ENCODE measurements at places on chromosomes 6 and 20.

DNA sequence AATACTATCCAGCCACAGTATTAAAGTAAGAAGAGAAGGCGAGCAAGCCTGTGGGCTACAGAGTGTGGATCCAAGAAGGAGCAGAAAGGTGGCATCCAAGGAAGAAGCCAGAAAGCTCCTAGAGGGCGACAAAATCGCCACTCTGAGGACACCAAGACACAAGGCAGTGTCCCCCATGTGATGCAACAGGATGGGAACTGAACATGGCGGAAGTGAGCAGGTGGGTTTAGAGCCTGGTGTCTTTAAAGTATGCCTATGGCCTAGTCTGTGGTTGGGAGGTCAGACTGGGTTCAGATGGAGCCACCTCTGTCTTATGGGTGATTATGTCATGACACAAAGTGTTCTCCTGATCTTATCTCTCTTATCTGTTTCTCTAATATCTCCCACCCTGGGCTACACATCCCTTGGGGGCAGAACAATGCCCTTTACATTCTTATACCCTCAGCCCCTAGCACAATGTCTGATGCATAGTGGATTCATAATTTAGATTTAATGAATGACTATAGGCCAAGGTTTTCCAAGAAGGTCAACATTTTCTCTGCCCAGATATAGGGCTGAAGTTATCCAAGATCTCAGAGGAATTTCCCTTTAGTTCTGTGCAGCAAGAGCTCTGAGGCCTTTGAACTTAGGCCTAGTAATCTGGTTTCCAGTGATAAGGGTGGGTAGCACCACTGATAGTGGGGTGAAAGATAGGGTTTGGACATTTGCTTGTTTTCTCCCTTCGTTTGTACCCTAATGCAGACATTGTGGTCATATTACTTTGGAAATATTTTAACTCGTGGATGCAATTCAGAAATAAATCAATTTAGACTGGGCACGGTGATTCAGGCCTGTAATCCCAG is 167.3 kb upstream of the AKIRIN2 start:
- no peak for DNase-seq

- peak; percentile 30 for DNase-seq
These were observed 157.7 kb upstream of the MMS22L start for GRCh38 chr6:97440590-97441176.

GRCh38 chr20:60269573-60270162 is 311.4 kb downstream of the CDH26 start:
- peak; percentile 17 for DNase-seq

GRCh38 chr20:5146099-5146668 is 19.4 kb downstream of the CDS2 start:
- DNase-seq = no peak

DNA sequence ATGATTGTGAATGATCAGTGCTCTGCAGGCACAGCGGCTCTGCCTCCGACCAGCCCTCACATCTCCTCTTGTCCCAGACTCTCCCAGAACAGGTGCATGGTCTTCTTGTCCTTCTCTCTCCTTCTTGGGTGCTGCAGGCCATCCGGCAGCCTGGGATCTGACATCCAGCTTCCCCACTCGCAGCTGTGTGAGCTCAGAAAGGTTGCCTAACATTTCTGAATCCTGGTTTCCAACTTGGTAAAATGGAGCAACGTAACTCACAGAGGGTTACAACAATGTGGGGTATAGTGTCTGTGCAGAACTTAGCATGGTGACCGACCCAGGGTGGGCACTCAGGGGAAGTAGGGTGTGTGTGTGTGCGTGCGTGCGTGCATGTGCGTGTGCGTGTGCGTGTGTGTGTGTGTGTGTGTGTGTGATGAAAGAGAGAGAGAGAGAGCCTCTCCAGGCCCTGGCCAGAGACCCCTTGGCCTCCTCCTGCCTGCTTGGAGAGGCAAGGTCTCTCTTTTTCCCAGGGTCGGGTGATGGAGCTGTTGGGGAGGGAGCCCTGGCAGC is 110.1 kb downstream of the SNX5 start:
- no peak for DNase-seq

DNA sequence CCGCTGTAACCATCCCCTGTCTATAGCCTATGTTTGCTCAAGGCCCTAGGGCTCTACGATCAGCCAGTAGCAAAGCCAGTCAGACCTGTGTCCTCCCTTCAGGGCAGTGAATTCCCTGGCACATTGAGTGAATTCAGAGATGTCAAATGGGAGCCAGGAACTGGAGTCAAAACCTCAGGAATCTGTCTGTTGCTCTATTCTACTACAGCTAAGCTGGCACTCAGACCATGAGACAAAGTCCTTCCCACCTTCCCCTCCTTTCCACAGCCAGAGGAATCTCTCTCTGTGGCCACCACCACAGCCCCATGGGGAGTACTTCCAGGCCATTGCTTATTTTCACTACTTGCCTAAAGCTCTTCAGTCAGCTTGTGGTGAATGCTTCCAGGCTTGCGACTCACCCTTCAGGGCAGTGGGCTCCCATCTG is 82.0 kb downstream of the PKIB start:
- DNase-seq = peak; percentile 98
